ENCODE measurements at places on chromosomes 16 and 17.

DNA sequence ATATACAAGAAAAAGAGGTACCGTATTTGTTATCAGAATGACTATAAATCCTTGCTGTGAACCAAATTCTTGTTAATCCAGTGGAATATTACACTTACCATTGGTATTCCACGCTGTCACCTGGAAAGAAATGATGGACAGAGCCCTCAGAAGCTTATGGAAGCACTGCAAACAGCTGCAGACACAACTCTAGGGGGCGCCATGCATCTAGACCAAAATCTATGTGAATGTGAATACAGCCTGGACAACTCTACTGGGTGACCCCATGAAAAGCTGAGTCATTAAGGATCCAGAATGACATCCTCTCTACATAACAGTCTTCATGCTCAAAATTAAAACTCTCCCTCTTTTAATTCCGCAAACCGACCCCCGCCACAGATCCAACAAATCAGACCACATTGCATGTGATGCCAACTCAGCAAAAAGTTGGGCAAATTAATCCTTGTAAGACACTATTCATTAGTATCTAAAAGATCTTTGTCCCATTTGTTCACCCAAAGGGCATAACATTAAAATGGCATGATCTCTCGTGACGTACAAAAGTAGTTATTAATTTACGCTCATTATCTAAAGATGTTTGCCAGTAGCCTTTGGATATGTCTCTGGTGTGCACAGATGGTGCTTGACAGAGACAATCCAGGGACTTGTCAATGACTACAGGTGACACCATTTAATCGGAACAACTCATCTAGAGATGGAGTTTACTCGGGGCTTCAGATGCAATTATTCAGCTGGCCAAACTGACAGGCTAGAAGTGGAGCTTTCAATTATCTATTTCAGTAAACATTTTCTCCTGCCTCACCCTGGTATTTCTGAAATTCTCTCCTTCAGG is 552.7 kb upstream of the PSMD7 start:
- no peak for DNase-seq

DNA sequence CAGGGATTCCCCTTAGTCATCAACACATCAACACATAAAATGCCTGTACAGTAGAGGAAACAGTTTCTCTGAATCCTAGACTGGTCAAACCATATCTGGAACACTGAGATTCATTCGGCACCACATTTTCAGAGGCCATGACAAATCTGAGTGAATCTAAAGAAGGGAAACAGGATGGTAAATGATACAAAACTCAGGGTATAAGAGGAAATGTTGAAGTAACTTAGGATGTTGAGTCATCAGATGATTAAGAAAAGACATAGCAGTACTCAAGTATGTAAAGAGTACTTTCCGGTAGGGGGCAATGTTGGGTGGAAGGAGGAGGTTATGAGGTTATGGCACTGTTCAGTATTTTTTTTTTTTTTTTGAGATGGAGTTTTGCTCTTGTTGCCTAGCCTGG is 358.5 kb upstream of the PMFBP1 start:
- DNase-seq = no peak

- DNase-seq = no peak
These were observed 1.5 kb downstream of the TNRC6C start for GRCh38 chr17:77959926-77960521.

DNA sequence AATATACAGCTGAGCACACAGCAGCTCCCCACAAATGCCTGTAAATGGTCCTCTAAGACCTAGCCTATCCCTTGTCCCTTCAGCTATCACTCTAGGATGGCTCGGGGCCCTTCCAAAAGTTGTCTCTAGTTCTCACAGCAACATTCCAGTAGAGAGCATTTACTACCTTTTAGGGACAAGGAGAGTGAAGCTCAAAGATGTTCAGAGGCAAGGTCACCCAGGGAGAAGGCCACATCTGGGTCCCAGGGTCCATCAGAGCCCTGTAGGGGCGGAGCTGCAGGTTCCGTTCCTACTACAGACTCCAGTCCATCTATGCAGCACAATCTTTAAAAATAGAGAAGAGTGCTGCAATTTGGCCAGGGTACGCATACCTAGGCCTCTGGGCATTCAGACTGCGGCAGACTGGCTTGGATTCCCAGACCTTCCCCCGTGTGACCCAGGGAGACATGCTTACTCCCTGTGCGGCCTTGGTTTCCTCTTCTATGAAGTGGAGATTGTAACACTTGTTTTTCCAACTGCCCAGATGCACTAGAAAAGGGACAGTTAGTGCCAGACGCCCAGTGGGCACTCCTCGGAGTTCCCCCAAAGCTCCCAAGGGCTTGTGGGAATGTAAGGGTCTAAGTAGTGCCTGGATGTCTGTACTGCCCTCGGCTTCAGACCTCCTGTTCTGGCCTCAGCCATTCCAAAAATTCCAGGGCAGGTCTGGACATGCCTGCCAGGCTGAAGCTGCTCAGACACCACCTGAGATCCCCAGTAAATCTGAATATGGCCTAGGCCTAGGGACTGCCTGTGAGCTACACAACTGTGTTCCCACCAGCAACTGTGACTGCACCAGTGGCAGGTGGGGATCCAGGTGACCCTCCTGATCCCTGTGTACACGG is 2.5 kb downstream of the SLC12A4 start:
- no peak for DNase-seq

DNA sequence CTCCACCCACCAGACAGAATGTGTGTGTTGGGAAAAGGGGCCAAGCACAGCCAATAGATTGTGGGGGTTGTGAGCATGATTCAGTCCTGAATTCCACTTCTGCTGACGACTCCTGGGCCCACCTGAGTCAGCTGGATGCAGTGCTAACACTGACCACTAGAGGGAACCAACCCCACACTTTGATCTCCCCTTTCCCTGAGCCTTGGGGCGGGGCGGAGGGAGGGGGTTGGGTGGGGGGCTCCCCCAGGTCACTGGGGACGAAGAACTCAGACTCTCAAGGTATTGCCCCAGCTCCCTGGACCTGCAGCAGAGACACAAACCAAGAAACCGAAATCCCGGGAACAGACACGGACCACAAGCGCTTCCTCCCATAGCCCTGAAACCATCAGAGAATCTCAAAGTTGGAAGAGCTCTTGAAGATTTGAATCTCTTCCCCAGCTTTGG is 621 bp upstream of the CSHL1 start:
- DNase-seq = peak; percentile 37

- no peak for DNase-seq
These were observed 56.6 kb downstream of the NCOR1 start for GRCh38 chr17:16158714-16159113.

DNA sequence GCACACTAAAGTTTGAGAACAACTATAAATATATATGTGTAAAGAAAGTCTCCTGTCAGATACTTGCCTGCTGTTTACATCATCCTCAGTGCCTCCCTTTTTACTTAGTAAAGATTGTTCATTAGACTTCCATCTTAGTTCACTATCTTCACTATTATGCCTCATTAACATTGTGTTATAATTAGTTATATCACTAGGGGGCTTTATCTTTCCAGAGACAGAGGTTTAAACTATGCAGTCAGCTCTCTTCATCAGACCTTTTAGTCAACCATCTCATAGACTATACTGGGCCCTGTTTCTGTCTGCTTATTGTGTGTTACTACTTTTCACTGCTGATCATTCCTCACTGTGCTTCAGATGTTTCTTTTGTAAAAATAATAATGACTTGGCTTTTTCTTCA is 630.8 kb upstream of the KIF2B start:
- DNase-seq = no peak

- DNase-seq = no peak
These were observed 580 bp downstream of the TANC2 start for GRCh38 chr17:62966426-62967204.

DNA sequence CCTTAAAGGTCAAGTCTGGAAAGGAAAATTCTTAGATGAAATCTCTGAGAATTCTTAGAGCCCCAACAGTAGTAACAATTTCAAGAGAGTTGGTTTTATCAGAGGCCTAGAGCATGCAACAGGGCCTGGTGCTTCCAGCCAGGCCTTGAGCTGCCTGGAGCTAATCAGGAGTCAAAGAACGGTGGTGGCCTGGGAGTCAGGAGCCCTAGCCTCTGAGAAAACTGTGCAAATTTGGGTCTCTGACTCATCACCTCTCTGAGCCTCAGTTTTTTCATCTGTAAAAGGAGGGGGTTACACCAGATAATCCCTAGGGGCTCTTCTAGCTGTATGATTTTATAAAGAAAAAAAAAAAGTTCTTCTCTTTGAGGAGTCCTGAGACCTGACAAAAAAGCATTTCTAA is 227.3 kb upstream of the RPL38 start:
- no peak for DNase-seq

GRCh38 chr17:77217123-77217522 is 76.4 kb downstream of the SEC14L1 start:
- DNase-seq = no peak

- no peak for DNase-seq
These were observed 446.1 kb downstream of the SOX9 start for GRCh38 chr17:72566671-72567484.

DNA sequence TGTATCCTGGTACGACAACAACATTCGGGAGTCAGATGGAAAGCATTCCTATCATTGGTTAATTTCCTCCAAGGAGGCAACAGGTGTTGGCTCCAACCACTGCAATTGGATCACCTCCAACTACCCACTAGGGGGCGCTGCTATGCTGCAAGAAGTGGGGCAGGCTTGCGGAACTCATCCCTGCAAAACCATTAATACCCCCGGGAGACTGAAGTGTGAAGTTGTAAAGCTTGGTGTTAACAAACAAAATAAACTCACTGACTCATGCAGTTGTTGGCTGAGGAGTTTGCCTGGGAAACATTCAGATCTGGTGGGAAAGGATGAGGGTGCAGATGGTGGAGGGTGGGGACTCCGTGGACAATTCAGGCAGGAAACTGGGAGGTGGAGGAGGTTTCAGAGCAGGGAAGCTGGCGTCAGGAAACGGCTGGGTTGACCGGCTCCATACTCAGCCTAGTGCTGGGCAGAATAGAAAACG is 84.9 kb downstream of the HS3ST2 start:
- DNase-seq = peak; percentile 44

DNA sequence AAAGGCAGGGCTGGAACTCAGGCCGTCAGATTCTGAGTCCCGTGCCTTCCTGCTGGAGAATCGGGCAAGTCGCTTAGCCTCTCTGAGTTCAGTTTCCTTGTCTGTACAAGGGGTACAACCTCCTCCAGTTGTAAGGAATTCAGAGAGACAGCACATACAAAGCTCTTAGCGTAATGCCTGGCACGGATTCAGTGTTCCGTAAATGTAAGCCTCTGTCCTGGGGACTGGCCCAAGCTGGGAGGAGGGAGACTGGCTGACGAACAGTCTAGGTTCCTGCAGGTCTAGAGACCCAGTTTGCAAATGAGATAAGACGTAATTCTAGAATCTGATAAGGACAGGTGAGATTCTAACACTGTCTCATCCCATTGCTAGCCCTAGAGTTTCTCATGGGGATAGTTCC is 9.9 kb downstream of the METTL22 start:
- no peak for DNase-seq

DNA sequence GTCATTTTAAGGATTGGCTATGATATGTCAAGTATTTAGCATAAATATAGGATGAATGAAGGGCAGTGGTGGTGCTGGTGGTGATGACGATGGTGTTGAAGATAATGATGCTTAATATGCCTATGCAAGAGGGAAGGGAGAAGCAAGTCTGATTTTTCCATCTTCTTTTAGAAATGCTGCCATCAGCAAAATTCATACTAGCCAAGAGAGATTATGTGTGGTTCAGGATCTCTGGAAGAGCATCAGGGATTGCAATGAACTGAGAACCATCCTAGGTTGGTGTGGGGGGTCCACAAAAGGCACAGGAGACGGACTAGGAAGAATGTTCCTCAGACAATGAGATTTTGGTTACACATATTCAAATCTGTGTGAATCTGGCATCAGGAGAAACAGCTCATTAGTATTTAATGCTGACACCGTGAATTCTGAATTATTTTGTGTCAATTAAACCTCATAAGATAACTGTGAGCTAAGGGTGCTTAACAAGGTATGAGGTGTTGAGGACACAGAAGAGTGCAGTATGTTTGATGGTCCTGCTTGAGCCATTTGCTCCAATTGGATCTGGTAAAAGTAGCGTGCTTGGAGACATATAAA is 1120.8 kb upstream of the GOT2 start:
- DNase-seq = no peak

GRCh38 chr17:64682261-64683181 is 20.4 kb upstream of the SMURF2 start:
- no peak for DNase-seq
